ENCODE measurements at places on chromosomes 6 and 20.

- peak; percentile 27 for DNase-seq
Observed at GRCh38 chr6:34791164-34791700, 651 bp upstream of the BLTP3A start.

- DNase-seq: peak; percentile 46
Observed at GRCh38 chr20:32018269-32019155, 8.3 kb downstream of the CCM2L start.

- DNase-seq: no peak
Observed at GRCh38 chr6:45351667-45352066, 23.5 kb downstream of the RUNX2 start.

- DNase-seq: no peak
Observed at GRCh38 chr6:119447921-119448320, 98.4 kb upstream of the MAN1A1 start.

GRCh38 chr6:70590400-70590799 is 23.7 kb downstream of the SDHAF4 start:
- no peak for DNase-seq

DNA sequence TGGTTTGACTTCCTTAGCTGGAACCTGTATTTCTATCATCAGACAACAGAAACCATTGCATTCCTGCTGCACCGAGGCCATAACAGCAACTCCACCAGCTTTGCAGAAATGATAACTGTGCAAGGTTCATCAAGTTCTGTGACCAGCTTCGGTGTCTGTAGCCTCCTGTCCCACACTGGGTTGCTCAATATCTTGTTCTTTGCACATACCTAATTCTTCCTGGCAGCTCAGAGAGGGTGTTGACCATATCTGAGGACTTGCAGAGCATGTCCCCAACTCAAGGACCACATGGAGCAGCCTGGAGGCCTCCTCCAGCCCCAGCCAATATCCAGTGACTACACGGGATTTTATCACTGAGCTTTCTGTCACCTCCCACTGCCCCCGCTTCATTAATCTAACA is 59.3 kb upstream of the SCAF8 start:
- no peak for DNase-seq

GRCh38 chr6:85436411-85436810 is 13.5 kb upstream of the NT5E start:
- DNase-seq: no peak

GRCh38 chr6:41723530-41724227 is 11.7 kb downstream of the TFEB start:
- no peak for DNase-seq

- DNase-seq: no peak
Observed at GRCh38 chr6:70547313-70547712, 19.4 kb upstream of the SDHAF4 start.

- no peak for DNase-seq
Observed at GRCh38 chr6:69827276-69827893, 30.6 kb upstream of the LMBRD1 start.

DNA sequence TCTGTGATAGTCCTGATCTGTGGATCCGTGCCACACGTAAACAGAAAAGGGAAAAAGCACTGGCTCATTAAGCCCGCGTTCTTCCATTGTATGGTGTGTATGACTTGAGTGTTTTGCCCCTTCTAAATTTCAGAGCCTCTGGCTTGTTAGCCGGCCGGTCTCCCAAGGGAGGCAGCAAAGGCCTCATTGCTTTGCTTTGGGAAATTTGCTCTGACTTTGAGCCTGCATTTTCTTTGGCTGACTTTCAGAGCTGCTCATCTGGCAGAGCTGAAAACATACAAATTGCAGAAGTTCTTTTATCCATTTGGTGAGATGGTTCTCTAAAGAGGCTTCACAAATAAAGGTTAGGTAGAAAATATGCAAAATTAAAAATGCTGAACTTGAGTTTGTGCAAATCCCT is 123.0 kb downstream of the UTRN start:
- no peak for DNase-seq

DNA sequence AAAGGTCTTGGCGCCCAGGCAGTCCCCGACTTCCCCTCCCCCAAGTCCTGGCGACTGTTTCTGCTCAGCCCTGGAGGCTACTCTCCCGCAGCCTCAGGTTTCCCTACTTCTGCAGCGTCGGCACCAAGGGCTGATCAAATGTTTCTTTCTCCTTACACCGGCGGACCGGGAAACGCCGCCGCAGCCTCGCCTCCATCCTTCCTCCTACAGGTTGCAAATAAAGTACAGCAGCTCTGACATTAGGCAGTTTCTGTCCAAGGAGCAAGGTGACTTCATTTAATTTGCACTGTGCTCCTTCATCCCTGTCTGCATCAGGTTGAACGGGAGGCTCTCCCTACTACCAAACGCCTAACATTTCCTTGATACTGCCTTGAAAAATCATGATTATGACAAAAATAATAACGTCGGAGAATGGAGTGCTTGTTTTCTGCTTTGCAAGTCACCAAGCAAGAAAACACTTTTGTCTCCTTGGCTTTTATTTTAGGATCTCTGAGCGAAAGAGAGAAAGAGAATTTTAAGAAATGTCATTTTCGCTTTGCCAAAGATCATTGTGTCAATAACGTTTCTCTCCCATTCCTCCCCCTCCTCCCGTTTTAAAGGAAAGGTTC is 1.0 kb downstream of the CLIC5 start:
- DNase-seq: peak; percentile 24

DNA sequence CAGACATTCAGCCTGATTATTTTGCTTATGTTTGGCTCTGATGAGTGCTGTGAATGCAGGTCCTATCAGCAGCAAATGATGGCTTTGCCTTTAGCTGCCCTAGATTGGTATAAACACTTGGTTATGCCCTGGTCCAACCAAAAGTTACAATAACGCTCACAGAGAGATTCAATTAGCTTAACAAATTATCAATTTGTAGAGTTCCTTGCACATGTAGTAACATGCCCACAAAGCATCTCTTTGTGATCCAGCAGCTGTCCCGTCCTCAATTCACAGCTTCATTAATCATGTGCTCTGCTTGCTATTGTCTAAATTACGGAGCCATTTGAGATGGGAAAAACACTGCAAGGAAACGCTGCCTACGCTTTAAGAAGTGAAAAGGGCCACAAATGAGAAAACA is 457.9 kb downstream of the HDGFL1 start:
- no peak for DNase-seq

DNA sequence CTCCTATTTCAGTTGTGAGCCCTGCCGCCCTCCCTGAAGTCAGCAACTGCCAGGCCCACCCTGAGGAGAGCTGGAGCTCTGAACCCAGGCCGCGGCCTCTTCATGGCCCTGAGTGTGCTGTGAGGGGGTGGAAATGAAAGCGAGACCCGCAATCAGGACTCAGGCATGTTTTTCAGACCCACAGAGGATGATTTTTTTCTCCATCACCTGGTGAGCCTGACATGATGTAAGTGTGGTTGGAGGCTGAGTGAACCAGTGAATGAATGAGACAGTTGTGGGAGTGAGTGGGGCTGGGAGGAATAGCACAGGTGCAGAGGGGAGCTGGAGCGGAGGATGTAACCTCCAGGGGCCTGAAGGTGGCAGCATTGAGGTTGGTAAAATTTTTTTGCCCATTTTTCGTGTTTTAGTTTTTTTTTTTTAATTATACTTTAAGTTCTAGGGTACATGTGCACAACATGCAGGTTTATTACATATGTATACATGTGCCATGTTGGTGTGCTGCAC is 18.3 kb downstream of the RAET1L start:
- DNase-seq: peak; percentile 24

DNA sequence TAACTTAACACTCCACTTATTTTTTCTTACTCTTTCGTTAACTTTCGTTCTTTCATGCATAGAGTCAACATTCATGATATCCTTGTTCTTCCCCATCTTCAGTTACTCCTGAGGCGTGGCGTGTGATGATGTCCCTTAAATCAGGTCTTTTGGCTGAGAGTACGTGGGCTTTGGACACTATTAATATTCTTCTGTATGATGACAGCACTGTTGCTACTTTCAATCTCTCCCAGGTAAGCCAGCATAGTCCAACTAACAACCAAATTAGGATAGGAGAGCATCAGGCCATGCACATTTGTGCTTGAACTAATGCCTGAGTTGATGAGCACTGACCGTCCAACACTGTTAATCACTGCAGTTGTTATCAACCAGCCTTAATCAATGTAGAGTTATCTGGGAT is 119.6 kb downstream of the TMEM242 start:
- no peak for DNase-seq

- no peak for DNase-seq
Observed at GRCh38 chr6:121522265-121522664, 86.8 kb downstream of the GJA1 start.

- no peak for DNase-seq
Observed at GRCh38 chr6:18427296-18427695, 40.1 kb downstream of the RNF144B start.

DNA sequence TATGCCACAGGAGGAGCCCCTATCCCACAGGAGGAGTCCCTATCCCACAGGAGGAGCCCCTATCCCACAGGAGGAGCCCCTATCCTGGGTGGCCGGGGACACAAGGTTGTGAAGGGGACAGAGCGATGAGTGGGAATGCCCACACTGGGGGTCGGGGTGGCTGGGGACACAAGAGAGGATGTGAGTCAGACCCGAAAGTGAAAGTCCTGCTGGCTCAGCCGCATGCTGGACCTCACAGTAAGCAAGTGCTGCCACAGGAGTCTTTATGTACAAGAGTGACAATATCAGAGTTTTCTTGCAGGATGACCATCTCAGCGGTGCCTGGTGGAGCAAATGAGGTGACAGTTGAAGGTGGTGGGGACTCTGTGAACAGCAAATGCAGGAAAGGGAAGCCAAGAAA is 93.7 kb downstream of the PSMB1 start:
- DNase-seq: no peak

DNA sequence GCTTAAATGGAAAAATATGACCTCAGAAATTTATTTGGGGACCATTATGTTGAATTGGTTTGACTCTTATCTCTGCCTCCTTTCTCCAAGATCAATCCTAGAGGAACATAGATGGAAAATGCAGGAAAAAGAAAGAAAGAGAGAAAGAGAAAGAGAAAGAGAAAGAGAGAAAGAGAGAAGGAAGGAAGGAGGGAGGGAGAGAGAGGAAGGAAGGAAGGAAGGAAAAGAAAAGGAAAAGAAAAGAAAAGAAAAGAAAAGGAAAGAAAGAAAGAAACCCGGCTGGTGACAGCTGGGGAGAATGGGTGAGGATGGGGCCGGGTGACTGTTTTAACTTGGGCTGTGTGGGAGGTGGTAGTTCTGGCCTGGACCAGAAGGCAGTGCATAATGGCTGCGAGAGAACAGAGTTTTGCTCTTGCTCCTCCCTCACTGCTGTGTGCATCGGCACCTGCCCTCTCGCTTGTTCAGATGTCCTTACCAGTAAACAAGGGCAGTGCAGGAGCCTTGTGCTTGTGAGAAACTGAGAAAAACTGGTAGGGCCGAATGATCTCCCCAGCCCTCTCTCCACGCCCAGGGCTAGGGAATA is 24.7 kb downstream of the GLO1 start:
- DNase-seq: no peak

GRCh38 chr6:45709781-45710220 is 305.9 kb downstream of the CLIC5 start:
- no peak for DNase-seq

DNA sequence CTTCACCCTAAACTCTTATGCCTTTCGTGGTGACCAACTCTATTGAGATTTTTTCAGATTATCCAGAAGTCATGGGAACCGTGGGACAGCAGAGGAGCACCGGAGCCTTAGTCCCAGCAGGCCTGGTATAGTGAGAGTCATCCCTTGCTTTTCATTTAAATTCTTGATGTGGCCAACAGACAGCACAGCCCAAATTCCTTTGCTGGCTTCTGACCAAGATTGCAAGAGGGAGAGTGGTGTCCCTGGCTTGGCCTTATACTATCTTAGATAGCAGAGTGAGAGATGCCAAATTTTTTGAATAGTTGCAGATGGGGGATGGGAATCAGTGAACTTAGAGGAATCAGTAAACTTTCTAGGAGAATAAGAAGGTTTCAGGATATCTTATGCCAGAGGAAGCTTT is 7.8 kb downstream of the STX11 start:
- DNase-seq: no peak

DNA sequence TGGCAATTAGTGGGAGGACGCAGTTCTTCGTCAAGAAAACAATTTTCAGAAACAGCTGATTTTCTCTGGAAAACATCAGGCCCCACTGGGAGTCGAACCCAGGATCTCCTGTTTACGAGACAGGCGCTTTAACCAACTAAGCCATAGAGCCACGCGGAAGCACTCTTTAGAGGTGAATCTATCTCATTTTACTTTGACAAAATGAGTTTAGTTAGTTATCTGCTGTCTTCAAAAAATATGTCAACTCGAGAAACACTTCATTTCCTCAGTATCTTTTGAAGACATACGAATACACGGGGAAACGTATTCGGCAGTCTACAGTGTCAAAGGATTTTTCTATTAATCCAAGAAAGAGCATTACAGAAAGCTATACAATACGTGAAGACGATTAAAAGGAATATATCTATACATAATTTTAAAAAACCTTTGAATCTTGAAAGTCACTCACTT is 26.7 kb downstream of the GPX6 start:
- DNase-seq: peak; percentile 44

- DNase-seq: no peak
Observed at GRCh38 chr20:51450221-51450712, 92.3 kb downstream of the NFATC2 start.

DNA sequence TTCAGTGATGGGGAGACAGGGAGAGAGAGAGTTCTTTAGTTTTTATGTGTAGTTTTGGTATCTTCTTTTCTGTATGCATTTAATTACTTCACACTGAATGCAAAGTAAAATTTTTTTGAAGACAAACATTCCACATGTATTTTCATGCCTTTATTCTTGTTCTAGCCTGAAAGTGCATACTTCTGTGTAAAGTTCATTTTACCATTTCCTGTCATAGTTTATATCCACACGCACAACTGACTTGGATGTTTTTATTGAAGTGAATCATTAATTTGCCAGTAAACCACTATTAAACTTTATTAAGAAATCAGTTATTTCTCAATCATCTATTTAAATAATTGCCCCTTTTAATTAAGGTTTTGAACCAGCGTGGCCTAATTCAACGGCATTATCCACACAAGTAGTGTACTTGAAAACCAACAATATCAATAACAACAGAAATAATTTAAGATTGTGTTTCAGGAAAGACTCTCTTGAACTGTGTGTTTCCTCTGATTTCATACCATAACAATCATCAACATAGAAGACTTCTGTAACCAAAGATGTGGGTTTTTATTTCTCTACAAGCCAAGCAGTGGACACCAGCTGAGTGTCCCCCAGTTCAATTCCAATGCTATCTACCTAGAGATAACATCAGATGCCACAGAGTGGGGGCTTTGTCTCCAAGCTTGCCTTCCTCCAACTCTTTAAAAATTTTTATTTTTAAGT is 512.7 kb upstream of the JAG1 start:
- no peak for DNase-seq

DNA sequence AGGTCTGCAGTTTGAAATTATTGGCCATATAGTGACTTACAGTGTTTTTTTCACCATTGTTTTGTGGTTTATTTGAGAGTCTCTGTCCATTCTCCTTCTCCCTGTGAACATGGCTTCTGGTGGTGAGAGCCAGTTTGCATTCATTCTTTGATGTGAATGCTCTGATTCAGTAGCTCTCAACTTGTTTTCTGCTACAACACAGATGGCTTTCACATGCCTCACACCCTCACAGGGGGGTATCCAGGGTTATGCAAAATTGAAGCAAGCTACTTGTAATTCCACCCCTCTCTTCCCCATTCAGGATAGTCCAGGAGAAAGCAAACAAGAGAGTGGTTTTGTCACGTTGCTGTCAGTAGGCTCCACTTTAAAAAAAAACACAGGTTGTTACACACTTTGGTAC is 55.6 kb downstream of the SLX4IP start:
- DNase-seq: no peak

GRCh38 chr6:369559-370431 is 21.8 kb upstream of the IRF4 start:
- DNase-seq: no peak

GRCh38 chr6:31597006-31597405 is 4.2 kb upstream of the NCR3 start:
- peak; percentile 67 for DNase-seq
